ENCODE measurements at places on chromosomes 16 and 17.

DNA sequence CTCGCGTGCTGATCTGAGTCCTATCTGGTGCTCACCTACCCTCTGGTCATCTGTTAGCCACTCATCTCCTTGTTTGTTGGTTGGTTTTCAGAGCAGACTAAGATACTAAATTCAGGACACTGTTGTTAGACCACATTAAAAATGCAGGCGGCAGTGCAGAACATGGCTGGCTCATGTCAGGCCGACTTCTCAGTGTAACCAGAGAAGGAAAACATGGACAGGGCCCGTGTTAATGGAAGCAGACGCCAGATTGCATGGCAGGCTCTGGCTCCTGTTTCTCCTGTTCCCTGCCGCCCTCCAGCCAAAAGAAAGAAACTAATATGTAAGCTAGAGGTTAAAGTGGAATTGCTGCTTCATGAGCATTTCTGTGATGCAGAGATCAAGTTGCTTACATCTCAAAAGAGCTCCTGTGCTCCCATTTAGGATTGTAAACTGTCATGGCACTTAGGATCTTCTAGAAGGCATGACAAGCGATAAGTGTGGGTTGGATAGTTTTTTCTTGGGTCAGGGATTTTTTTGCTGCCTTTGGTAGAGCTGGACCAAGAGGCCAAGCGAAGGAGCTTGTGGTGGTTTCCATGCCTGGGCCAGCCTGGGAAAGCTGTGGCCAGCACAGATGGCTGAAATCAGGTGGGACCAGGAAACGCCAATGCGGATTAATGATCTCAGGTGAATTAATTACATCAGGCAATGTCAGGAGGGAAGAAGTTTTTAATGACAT is 56.1 kb downstream of the YPEL2 start:
- DNase-seq: no peak

GRCh38 chr17:41971721-41972523 is 5.3 kb downstream of the CNP start:
- DNase-seq: no peak

DNA sequence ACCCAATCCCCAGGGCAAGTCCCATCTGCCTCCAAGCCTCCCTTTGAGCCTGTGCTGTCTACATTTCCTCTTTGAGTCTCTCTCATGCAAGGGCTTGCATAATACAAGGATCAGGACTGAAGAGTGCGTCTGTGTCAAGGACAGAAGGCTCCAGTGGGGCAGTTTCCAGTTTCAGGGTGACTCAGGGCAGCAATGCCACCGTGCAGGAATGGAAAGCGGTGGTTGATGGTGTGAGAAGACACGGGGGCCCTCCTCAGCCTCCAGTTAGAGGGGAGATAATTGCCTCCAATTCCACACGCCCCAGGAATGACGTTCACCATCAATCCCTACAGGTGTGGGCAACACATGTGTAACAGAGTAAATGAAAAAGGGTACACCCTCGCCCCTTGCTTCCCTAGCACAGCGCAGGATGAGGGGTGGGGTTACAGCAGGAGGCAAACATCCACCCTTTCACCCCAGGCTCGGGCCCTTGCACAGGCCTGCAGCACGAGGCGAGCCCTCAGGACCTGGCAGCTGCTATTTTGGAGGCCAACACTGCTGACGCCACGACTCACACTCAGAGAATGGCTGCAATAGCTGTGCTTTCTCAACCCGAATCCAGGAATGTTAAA is 24.8 kb upstream of the SLC25A19 start:
- DNase-seq: peak; percentile 17

GRCh38 chr17:65531256-65532100 is 30.0 kb downstream of the AXIN2 start:
- no peak for DNase-seq

GRCh38 chr16:89106533-89107202 is 13.0 kb downstream of the ACSF3 start:
- no peak for DNase-seq

GRCh38 chr17:78019367-78019975 is 61.0 kb downstream of the TNRC6C start:
- peak; percentile 42 for DNase-seq

DNA sequence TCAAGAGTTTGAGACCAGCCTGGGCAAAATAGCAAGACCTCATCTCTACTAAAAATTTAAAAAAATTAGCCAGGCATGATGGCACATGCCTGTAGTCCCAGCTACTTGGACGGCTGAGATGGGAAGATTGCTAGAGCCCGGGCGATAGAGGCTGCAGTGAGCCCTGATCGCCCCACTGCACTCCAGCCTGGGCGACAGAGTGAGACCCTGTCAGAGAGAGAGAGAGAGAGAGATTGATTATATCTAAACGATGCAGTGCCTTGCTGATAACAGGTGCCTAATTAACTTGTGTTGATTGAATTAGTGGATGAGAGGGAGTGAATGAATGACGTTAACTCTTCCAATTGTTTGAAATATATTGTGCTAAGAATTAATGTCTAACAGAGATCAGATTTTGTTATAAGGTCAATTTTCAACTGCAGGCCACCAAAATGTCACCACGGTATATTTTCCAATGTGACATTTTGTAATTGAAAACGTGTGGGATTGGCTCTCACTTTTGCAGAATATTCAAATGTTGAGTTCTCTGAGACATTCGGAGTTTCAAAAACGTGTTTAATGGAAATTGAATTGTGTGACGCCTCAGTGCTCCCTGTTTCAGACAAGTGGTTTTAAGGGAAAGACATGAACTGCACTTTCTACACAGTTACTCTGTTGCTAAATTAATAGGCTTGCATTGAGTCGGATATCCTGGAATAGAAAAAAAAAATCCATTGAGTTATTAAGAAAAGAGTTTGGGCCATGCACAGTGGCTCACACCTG is 53.6 kb downstream of the ABAT start:
- no peak for DNase-seq

- no peak for DNase-seq
Measured at GRCh38 chr17:64185101-64185500, 55.2 kb upstream of the ERN1 start.

DNA sequence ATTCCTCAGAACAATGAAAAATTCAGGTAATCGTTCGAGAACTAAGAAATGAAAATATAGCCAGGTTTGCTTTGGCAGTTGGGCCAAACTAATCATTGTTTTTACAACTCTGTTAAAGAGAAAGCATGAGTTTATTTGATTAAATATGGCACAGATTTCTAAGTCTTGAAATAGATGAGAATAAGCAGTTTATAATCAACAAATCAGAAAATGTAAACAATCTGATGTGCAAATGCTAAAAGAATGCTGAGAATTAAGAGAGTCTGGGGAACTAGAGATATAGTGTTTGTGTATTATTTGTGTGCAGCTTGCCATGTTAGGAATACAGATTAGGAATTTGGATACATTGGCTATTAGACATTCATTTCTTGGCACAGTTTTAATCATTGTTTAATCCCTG is 212.5 kb downstream of the TANC2 start:
- DNase-seq: no peak

- DNase-seq: no peak
Measured at GRCh38 chr16:73418691-73419090, 370.8 kb upstream of the ZFHX3 start.

DNA sequence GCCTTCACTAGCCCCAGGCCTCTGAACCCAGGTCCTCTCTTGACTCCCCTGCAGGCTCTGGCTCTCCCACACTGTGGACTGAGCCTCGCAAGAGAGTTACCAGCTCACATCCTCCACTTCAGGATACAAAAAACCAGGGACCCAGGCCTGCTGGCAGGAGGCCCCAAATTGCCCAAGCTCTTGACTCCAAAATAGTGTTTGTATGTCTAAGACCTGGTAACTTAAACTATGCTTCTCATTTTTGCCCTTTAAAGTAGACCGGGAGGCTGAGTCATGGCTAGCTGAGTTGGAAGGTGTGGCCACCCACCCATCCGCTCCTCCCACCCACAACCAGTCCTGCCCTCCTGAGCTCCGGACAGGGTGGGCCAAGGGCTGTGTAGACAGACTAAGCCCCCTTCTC is 250.0 kb downstream of the SOX9 start:
- no peak for DNase-seq

DNA sequence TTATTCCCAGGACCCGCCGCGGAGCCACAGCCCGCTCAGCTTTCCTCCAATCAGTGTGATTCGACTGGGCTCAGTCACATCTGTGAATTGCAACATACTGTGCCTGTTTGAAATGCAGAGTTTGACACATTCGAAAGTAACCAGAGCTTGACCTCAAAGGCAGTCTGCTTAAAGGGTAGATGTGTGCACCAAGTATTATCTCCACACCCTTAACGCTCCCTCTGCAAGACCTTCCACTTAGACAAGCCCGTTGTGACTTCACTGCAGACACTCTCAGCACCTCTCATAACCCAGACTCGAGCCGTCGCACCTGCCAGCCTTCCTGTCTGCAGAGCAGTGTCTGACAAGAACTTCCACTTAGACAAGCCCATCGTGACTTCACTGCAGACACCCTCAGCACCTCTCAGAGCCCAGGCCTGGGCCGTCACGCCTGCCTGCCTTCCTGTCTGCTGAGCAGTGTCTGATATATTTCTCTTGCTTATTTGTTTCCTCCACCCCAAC is 3.7 kb downstream of the KLHDC4 start:
- peak; percentile 52 for DNase-seq

DNA sequence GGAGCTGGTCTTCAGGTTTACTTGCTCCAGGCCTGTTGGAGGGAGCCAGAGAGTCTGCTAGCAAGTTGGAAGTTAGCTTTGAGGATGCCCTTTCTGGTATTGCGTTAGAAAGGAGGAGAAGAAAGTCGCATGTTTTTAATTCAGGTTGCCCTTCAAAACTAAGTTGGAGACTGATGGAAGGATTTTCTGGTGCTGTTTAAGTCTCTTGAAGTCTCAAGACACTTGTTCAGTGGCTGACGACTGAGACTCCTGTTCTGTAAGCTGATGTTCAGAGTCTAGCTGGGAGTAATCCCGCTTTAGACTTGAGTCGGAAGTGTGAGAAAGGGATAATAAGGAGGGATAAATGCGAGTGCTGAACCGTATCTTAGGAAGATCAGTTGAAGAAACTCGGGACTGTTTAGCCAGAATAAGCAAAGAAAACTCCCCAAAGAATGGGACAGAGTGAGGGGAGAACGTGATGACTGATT is 740 bp downstream of the AATF start:
- no peak for DNase-seq

All from CD4-positive, alpha-beta T cell treated with Interleukin-12 subunit alpha and Interleukin-12 subunit beta, for 1 hour (primary cell).